Activated T-helper 1 cell treated with anti-CD3 and anti-CD28 coated beads, Interleukin-2, amount 50 U/mL, for 16 hours (primary cell): ENCODE measurements at places on chromosomes 4 and X.

DNA sequence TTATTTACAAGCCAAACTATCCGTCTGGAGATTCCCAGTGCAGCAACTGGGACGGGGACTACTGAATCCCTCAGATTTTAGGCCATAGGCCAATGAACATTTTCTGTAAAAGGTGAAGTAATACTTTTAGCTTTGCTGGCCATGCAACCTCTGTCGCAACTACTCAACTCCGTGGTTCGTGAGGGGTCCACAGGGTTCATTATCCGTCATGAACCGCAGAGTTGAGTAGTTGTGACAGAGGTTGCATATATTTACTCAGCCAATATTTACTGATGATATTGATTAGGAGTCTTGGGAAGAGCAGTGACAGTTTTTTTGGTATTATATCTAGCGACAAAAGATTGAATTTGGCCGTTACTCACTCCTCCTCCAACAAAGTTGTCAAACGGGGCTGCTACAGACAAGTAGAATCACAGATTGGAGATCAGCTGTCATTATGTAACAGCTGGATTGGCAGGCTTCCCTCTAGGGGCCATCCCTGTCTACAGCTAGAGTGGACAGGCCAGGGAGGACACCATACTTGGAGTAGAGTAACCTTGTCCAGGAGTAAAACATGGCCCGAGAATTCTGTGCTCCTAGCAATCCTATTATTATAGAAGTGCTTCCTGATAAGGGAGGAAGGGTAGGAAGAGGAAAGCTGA, 37.2 kb upstream of the CD38 start:
- DNase-seq, result no peak

DNA sequence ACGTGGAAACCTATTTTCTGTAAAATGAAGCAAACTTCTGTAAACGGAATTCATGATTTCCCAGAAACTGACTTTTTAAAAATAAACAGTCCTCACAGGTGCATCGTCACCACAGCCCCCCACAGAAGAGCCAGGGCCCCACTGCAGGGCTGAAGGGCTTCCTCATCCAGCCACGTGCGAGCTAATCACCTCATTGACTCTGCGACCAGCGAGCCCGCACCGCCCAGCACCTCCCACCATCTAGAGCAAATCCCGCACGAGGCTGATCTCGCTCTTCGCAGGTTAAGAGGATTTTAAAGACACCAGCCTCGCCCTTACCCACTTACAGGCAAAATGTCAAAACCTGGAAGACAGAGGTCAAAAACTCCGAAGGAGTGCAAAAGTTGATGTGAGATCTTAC, 14.8 kb downstream of the PPP2R3B start:
- no peak for DNase-seq

DNA sequence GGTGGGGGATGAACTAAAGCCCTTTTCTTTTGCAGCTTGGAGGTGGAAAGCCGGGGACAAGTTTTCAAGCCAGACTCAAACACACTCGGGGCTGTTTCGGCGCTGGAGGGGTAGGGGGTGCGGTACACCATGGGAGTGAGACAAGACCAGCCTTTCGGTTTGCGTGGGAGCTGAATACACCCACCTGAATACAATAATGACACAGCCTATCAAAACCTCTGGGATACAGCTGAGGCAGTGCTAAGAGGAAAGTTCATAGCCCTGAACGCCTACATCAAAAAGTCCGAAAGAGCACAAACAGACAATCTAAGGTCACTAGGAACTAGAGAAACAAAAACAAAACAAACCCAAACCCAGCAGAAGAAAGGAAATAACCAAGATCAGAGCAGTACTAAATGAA, 163.3 kb downstream of the ATRX start:
- no peak for DNase-seq

GRCh38 chr4:105248613-105249012, 101.9 kb downstream of the TET2 start:
- no peak for DNase-seq

DNA sequence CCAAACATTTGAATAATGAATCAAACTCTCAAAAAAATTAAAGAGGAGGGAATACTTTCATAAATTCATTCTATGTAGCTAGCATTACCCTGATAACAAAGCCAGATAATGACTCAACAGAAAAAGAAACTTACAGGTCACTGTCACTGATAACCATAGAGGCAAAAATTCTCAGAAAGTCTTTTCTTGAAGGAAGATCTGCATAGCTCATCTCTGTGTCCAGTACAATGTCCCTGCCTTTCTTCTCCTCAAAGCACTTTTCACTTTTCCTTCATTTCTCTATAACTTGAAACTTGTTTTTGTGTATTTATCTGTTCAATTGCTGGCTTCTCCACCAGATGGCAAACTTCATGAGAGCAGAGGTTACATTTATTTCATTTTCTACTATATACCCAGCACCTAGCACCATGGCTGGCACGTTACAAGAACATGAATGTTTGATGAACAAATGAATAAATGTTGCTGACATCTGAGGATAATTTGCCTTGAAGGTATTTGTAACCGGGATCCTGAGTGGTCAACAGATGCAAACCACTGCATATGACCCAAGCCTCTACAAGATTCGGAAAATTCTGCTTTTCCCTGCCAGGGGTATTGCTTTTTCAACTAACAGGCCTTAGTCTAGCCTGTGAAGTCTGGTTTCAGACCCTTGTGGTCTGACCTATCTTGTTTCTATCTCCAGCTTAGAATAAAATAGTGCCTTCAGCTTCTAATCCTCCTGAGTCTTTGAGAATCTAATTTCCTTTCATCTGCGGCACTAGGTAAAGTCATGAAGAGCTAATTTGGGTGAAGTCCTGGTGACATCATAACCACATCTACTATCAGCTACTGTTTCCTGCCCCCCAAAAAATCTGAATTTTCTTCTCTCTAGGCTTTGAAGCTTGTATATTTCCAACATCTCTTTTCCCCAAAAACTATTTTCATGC, 52.5 kb upstream of the ANTXR2 start:
- peak; percentile 2 for DNase-seq

GRCh38 chr4:150250293-150250997, 172.2 kb downstream of the DCLK2 start:
- no peak for DNase-seq

- no peak for DNase-seq
Observed at GRCh38 chr4:70816894-70817293, 22.8 kb downstream of the GRSF1 start.

- DNase-seq, result no peak
Observed at GRCh38 chrX:40061871-40062524, 35.8 kb downstream of the BCOR start.
